Fibroblast of the aortic adventitia (primary cell): ENCODE measurements at places on chromosomes 4 and X.

DNA sequence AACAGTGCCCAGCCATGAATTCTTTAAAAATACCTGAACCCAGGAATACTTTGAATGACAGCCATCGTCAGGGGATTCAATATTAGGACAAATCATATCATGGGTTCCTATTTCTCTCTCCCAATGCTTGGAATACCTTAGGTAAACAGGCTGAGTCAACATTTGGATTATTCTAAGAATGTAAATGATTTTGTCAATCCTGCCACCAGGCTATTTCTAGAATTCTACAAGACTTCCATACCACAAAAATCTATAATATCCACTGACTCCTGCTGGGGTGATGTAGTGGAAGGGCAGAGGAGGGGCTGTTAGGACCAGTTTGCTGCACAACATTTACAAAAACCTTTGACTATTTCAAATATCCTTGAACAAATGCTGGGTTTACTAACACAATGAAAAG, 65.2 kb downstream of the IGFBP7 start:
- DNase-seq: peak; percentile 54

- DNase-seq: no peak
Measured at GRCh38 chrX:25537699-25538098, 521.9 kb upstream of the ARX start.

GRCh38 chr4:184851200-184851541, 25.4 kb upstream of the ACSL1 start:
- DNase-seq: no peak

GRCh38 chr4:6125103-6125651, 75.2 kb downstream of the JAKMIP1 start:
- no peak for DNase-seq

DNA sequence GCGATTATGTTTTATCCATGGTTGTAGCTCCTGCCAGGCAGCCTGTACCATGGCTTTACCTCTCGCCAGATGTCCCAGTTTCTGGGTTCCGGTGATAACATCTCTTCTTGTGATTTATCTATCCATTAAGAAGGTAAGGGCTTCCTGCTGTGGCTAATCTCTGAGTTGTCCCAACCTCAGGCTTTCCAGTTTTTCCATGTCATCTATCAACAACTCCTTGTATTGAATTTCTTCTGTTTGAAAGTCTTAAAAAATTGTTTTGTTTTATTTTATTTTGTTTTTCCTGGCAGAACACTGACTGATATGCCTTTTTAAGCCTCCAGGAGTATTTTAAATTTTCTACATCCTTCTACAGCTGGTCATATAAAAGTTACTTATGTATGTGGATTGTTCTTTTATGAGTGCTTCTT, 241.9 kb downstream of the ANTXR2 start:
- DNase-seq: no peak

DNA sequence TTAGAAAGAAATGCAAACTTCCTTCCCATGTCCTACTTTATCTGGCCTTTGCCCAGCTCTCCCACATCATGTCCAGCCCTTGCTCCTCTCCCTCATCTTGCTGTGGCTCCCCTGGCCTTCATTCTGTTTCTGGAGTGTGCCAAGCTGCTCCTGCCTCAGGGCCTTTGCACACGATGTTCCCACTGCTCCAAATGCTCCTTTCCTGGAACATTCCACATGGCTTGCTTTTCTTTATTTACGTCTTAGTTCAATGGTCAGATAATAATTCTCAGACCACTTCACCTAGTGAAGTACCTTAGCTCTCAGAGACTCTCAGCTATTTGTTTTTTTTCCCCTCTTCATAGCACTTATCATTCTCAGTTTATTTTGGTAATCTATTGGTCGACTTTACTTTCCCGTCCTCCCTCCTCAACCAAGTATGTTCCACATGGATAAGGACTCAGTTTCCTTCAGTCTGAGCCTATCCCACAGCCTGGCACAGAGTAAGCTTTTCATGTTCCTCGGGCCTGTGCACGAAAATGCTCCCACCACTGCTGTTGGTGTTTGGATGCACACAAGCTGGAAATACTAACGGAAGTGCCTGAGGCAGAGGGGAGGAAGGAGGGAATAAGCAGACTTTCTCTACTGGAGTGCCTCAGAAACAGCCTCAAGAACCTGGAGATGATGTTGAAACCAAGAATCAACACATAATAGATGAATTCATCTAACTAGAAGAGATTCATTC, 23.4 kb upstream of the MAP9 start:
- DNase-seq: no peak

DNA sequence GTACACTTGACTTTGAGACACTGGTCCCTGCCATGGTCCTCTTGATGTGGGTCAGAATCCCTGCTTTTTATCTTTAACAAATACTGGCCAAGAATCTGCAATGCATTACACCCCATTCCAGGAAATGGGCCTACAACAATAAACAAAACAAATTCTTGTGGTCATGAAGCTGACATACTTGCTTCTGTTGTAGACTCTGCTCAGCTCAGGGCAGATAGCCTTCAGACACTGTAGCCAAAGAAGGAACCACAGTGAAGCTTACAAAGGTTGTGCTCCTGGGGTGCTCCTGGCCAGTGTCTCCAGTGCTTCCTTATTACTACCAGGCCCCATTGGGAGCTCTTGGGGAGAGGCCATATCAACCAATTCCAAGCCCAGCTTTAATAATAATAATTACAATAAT, 21.8 kb downstream of the KIAA1210 start:
- DNase-seq: peak; percentile 46

DNA sequence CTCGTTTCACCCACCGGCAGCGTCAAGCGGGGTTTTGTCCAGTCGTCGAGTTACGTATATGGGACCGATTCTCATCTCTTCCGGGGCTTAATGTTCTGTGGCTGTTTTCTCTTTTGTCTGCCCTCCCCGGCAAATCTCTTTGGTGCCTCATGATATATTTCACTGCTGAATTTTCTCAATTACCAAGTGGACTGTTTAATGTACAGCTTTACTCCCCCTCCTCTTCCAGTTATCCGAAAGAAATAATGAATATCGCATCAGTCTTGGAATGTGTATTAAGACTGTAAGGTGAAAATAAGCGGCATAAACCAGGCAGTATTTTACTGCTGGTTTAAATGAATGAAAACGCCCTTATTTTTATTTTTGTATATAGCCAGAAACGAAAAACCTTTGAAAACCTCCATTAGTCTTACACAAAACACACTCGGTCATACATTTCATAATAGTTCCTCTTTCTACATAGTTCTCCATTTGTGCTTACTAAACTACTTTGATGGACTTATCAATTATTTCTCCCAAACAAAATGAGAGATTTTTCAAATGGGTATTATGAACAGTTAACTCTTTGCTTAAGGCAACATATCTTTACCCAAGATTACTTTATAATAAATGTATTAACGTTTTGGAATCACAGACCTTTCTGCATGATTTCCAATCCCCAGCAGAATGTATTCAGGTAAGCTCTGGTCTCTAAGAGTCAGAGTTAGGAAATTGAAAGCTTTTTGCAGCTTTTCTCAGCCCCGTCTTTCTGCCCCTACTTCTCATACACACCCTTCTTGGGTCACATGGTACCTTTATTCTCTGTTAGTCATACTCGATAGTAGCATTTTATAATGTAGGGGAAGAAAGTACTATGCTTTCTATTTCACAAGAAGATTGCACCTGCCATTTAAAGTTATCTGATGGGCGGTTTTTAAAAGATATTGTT, 979 bp downstream of the RP2 start:
- peak; percentile 44 for DNase-seq

GRCh38 chrX:66654411-66654810, 15.5 kb upstream of the EDA2R start:
- DNase-seq: no peak

DNA sequence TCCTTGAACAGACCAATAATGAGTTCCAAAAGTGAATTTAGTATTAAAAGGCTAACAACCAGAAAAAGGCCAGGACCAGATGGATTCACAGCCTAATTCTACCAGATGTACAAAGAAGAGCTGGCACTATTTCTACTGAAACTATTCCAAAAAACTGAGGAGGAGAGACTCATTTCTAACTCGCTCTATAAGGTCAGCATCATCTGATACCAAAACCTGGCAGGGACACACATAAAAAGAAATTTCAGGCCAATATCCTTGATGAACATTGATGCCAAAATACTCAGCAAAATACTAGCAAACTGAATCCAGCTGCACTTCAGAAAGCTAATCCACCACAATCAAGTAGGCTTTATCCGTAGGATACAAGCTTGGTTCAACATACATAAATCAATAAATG, 35.8 kb upstream of the USP46 start:
- DNase-seq: peak; percentile 16

DNA sequence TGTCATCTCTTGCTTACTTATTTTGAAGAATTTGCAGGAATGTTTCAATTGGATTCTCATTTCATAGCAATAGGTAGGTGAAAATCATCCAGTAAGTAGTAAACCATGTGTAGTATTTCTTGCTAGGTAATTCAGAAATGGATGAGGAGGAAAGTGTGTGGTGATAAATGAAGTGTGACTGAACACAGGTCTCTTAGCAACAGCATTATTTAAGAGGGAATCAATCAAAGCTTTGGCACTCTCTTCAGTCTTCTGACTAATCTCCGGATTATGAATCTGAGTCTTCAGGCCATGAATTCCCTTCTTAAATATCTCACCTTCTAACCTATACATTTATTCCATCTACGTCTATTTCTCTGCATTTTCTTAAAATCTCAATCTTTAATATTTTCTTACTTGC, 55.8 kb upstream of the ARHGAP24 start:
- DNase-seq: no peak

DNA sequence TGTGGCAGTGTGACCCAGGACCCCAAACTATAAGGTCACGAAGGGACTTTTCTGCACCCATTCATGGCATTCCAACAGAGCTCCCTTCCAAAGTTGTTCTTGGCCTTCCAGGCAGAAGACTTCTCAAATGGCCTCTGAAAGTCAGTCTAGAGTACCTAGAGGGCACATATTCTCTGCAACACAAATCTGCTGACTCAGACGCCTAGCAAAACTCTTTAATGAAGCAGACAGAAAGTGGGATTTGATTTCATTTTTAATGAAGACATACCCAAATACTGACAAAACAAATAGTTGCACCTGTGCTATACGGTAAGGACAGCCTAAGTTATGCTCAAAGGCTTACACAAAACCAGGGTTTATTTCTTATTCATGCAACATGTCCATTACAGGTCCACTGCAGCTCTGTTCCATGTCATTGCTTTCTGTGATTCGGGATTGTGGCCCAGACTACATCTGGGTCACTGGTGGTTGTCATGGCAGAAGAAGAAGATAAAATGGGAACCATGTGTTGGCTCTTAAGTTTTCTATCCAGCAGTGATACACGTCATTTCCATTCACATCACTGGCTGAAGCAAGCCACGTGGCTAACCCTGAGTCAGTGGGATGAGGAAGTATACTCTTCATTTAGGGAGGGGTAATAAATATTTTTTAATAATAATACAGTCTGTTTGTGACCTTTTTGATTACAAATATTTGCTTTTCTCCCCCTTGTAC, 57.7 kb downstream of the NAT8L start:
- DNase-seq: no peak

- no peak for DNase-seq
Measured at GRCh38 chr4:27966664-27967063, 1106.0 kb downstream of the STIM2 start.

DNA sequence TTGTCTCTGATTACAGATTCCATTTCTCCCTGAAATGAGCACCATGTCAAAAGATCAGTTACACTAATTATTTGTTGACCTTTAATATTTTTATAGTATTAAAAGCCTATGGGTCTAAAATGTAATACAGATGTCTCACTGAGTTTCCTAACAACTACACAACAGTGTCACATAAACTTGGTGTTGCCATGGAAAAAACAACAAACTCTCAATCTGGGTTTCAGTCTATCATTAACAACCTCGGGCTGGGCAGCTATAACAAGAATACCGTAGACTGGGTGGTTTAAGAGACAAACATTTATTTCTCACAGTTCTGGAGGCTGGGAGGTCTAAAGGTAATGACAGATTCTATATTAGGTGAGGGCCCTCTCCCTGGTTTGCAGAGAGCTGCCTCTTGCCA, 407.1 kb downstream of the HNRNPD start:
- DNase-seq: no peak

GRCh38 chr4:110627977-110628662, 5.2 kb upstream of the PITX2 start:
- DNase-seq: no peak

GRCh38 chr4:99668472-99668871, 10.8 kb upstream of the C4orf54 start:
- no peak for DNase-seq

DNA sequence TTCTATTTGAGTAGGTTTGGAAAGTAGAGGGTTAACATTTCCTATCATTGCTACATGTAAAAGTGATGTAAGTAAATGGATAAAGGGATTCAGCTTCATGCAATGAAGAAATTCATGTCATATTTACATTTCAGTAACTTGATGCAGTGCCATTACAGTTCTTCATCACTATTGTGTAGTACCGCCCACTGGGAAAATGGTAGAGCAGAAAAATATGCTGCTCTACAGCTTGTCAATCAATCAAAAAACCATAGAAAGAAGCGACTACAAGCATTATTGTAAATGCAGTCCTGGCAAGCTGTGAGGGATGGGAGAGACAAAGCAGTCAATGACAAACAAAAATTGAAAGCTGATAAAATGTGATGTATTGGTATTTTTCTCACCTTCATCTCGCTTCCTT, 1597.9 kb downstream of the RPA4 start:
- no peak for DNase-seq

GRCh38 chrX:9816084-9816700, 30.0 kb downstream of the SHROOM2 start:
- DNase-seq: no peak

GRCh38 chr4:98995183-98996055, at the start of gene METAP1:
METAP1 (plus strand) TSS chr4:98995721; CDS start chr4:98995754, 33 bp downstream.
- peak; percentile 89 for DNase-seq

DNA sequence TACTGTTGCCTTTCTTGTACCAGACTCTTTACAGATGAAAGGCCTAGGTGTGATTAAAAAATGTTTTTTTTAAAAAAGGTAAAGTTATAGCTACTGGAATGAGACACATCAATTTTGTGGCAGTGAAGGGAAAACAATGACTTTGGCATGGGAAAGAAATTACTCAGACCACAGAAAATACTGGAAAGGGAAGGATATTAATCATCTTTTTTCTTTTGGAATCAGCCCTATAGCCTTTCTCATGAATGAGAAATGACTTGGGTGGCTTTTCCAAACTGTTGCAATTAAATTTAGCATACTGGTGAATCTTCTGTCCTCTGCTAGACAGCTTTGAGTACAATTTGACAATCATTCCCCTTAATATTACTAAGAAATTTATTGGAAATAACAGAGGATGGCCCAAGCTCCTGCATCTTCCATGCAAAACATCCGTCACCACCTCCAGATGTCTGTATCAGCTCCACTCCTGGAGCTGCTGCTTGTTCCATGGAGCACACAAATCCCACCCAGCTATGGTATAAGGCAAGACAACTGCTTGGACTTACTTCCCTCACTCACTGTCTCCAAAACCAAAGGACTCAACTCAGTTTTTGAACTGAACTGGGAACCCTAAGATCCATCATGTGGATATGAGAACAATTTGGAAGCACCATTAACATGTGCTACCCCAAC, 97.6 kb upstream of the ARSJ start:
- peak; percentile 54 for DNase-seq

DNA sequence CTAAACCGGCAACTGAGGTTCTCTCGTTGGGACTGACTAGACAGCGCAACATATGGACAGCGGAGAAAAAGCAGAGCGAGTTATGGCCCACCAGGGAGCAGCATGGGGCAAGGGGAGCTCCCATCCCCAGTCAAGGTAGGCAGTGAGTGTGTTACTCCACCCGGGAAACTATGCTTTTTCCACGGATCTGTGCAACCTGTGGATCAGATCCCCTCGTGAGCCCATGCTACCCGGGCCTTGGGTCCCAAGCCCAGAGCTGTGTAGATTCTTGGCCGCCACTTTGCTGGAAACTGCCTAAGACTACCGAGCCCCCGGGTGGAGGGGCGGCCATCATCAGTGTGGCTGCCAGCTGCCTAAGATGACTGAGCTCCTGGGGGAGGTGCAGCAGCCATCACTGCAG, 140.9 kb downstream of the PAPSS1 start:
- no peak for DNase-seq
